DMS 273 treated with DMSO at 0.1 percent for 48 hours (cell line): ENCODE measurements at places on chromosomes 3 and 15.

DNA sequence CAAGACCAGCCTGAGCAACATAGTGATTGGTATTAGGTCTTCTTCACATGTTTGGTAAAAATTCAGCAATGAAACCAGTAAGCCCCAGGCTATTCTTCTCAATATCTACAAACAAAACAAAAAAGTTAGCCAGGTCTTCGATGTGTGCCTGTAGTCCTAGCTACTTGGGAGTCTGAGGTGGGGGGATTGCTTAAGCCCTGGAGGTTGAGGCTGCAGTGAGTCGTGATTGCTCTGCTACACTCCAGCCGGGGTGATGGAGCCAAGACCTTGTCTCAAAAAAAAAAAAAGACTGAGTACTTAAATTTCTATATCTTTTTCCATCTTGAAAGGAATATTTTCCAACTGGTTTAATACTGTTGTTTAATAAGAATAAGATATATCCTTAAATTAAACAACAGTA lies 106.8 kb downstream of the MBNL1 start:
- no peak for DNase-seq

DNA sequence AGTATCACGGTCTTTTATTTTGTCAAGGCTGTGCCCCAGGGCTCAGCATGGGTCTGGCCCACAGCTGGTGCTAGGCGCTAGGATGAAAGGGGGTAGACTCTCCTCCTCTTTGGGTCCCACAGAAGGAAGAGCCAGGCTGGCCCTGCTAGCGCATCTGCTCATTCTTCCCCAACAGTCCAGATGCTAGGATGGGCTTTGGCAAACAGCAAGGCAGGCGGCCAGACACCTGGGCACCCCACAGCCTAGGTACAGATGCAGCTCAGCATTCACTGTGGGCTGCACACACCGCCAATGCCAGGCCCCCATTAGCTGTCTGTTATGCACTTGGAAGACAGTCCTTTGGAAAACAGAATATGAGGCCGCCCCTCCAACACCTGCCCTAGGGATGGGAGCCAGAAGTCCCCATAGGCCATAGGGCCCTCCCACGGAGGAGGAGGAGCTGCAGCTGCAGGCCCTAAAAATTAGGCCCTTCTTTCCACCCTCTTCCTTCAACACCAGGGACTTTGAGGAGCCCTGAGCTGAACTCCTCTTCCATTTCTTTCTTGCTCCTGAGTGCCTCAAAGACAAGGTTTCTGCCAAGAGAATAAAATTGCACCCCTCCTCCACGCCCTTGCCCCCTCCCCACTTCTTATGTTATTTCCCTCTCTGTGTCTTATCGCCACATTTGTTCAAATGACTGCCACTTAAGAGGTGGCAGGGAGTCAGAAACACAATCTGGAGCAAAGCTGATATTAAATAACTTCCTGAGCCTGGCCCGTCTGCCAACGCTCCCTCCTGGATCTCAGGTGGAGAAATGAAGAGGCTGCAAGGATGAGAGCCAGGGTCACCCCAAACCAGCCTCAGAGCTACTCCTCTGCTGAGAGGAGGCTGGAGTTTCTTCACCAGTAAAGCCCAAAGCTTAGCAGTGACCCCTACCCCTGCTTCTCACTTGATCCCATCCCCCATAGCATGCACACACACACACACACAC lies 13.7 kb downstream of the NTRK3 start:
- DNase-seq: no peak

- peak; percentile 5 for DNase-seq
Observed at GRCh38 chr3:71681224-71681668, 44.0 kb downstream of the EIF4E3 start.

DNA sequence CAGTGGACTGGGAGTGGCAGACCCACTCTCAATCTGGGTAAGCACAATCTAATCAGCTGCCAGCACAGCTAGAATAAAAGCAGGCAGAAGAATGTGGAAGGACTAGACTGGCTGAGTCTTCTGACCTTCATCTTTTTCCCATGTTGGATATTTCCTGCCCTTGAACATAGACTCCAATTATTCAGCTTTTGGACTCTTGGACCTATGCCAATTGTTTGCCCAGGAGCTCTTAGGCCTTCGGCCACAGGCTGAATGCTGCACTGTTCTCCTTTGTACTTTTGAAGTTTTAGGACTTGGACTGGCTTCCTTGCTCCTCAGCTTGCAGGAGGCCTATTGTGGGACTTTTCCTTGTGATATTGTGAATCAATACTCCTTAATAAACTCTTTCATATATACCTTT lies 477.7 kb upstream of the ZNF385D start:
- DNase-seq: no peak

DNA sequence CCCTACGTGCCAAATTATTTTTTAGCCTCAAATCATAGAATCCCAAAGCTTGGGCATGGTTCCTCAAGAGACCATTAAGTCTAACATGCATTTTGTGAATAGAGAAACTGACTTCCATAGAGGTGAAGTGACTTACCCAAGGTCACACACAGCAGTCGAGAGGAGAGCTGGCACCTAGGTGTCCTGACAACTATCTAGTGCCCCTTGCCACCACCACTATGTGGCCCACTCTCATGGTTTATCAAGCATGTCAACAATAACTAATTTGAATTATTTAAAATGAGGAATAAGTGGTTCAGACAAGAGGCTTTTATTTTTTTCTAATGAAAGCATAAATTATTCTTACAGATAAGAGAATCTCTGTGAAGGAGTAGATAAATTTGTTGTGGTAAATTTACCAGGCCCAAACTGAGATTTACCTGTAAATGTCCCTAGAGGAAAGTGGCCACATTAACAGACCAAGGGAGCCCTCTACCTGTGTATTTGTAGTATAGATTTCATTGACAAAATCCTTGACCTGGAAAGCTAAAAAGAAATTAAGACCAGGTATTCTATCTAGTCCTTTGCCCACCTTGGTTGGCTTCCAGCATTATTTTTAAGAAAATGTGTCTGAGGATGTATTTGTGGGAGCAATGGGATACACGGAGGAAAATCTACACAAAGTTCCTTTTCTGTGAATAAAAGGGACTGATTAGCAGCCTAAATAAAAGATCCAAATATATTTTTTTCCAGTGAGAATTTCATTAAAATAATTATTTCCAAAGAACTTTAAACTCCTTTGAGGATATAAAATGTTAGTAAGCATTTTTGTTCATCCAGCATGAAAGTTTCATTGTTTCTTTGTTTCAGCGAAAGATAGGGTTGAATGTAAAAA lies 49.1 kb downstream of the IQCH start:
- no peak for DNase-seq

- no peak for DNase-seq
Observed at GRCh38 chr3:184688882-184689271, 23.0 kb downstream of the MAGEF1 start.

- DNase-seq: no peak
Observed at GRCh38 chr15:60928210-60928609, 300.9 kb downstream of the RORA start.

DNA sequence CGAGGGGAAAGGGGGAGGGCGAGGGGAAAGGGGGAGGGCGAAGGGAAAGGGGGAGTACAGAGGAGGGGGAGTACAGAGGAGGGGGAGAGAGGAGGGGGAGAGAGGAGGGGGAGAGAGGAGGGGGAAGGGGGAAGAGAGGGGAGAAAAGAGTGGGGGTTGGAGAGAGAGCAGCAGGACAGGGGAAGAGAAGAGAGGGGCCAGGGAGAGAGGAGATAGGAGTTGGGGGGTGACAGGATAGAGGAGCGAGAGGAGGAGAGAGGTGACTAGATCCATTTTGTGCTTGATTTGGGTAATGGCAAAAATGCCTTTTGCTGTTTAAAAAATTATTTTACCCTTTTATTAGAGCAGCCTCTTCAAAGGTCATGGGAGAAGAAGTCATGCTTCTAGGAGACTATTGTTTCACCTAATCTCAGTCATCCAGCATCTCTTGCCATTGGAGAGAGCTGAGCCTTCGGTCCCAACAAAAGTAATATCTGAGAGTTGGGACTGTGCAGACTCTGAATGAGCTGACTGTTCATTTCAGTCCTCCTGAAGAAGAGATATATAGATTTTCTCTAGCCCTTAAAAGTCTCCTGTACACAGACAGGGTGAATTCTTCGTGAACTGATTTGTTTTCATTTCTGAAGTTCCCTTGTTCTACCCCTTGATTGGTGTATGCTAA lies 15.1 kb upstream of the TOP2B start:
- DNase-seq: no peak

DNA sequence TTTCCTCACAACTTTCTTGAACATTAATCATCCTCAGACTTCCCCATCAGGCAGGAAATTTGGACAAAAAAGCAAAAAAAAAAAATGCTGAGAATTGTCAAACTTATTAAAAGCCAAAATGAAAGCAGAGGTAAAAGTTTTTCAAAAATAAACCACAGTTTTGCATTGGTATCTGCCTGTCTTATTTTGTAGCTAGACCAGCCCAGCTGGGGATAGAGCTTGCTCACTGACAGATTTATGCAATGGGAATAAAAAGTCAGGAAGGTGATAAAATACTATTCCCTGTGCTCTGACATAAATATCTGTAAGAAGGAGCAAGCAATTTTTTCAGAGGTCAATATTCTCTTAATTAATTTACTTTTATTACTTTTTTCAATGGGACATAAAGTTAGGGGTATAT lies 1006.7 kb upstream of the ALCAM start:
- no peak for DNase-seq

GRCh38 chr15:81336568-81336967 lies 12.6 kb upstream of the STARD5 start:
- no peak for DNase-seq

DNA sequence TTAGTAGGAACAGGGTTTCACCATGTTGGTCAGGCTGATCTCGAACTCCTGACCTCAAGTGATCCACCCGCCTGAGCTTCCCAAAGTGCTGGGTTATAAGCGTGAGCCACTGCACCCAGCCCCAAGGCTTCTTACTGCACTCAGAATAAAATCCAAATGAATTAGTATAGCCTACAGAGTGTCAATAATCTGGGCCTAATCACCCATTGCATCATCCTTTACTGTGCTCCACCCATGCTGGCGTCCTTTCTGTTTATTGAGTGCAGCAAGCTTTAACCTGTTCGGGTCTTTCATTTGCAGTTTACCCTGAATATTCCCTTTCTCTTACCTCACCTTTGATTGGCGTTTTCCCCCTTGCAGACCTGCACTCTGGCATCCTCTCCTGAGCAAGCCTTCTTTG lies 77.7 kb downstream of the CEP63 start:
- DNase-seq: no peak

DNA sequence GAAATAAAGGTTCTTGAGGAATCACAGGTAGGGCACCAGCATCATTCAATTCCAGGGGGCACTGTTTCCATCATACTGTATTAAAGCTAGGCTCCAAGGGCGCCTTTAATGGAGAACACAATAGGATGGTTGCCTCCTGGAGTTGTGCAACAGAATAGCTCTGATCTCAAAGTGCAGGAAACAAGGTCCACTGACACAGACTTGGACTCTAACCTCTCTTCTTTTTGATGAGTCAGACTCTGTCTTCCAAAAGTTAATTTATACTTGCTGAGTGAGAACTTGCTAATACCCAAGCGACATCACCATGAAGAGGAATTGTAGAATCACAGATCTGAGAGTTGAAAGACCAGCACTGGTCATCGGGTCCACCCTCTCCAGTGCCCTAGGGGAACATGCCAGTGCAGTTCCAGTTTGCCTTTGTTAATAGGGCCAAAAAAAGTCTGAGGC lies 94.4 kb upstream of the PHLDB2 start:
- DNase-seq: no peak

- no peak for DNase-seq
Observed at GRCh38 chr15:27220199-27220598, 249.2 kb downstream of the GABRG3 start.

DNA sequence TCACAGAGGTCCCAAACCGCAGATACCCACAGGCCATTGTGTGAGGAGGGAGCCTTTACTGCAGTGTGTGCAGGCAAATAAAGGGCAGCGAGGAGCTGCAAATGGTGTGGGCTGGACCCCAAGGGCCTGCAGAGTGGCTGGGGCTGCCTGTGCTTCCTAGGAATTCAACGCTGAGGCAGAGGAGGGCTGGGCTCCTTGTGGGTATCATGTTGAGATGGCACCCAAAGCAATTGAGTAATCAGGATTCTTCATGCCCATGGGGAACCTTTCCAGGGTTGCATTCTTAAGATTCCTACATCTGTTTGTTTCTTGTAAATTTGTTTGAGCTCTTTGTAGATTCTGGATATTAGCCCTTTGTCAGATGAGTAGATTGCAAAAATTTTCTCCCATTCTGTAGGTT lies 85.4 kb upstream of the LIPC start:
- no peak for DNase-seq

- DNase-seq: no peak
Observed at GRCh38 chr3:6526321-6526720, 334.6 kb upstream of the GRM7 start.

- DNase-seq: no peak
Observed at GRCh38 chr15:88243895-88244787, 12.4 kb downstream of the NTRK3 start.

DNA sequence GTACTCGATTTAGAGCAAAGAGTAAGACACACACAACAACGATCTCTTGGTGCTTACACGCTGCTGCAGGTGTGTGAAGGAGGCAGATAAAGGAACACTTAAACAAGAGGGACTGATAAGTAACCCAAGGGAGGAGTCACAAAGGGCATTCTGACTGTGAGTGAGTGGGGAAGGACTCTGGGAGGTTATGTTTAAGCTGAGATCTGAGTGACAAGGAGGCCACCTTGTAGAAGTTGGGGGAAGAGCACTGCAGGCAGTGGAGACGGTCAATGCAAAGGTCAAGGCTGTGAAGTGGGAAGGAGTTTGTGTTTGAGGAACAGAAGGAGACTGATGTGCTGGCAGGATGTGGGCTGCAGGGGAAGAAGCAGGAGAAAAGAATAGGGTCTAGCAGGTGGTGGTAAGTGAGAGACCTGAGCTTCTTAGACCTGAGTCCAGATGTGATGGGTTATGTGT lies 63.1 kb downstream of the LPP start:
- DNase-seq: no peak

GRCh38 chr3:64687781-64688604 lies at the start of gene ADAMTS9:
Gene ADAMTS9, minus strand, starts transcription at chr3:64688000. Its CDS starts 343 bp downstream, at chr3:64687657.
- no peak for DNase-seq

- no peak for DNase-seq
Observed at GRCh38 chr3:88584451-88584850, 434.7 kb downstream of the C3orf38 start.

GRCh38 chr15:92502930-92503857 lies 109.5 kb downstream of the ST8SIA2 start:
- no peak for DNase-seq

- peak; percentile 8 for DNase-seq
Observed at GRCh38 chr15:52735231-52736089, 54.7 kb downstream of the ONECUT1 start.

DNA sequence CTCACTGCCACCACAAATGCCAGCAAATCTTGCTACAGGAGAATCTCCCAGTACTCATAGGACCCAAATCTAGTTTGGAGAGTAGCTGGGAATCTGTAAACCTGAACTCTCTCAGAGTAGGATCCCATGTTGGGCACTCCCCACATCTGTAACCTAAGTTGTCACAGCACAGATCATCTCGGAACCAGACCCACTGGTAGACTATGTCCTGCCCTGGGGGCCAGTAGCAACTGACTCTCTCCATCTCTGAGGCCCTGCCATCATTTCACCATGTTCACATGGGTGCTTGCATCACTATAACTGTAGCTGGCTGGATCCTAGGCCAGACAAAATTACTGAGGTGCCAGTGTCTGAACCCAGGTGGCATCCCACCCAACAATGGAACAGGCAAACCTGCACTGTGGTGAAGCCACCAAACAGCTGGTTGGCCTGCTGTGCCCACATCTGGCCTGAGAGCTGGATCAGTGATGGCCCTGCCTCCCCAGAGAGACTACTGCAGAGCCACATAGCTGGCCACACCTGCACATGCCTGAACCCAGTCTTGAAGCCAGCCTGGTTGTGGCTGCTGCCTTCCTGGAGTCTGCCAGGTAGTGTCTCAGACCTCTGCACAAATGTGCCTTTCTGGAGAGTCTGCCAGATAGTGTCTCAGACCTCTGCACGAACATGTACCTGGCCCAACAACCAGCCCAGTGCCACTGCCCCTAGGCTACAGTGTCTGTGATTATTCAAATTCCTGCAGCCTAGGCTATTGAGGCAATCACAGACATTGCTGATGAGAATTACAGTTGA lies 82.0 kb downstream of the ISL2 start:
- DNase-seq: no peak
